ENCODE measurements at places on chromosomes 2 and 18.

DNA sequence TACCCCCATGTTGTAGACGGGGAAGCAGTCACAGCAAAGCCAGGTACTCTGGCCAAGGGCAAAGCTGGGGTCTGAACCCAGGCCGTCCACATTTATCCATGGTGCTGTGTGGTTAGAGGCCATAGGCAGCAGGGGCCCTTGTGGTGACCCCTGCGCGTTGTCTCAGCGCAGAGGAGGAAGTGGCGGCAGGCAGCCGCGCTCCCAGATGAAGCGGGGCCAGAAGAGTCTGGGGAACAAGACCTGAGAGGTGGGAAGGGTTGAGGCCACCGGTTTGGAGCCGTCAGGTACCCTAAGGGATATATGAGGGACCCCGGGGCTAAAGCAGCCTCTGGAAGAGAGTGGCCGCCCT lies 770 bp downstream of the ZNF396 start:
- no peak for DNase-seq

GRCh38 chr2:227164763-227165291 lies 403 bp downstream of the COL4A3 start:
- DNase-seq, result no peak

GRCh38 chr2:51212374-51212773 lies 180.4 kb upstream of the NRXN1 start:
- no peak for DNase-seq

- no peak for DNase-seq
These were observed 155.8 kb downstream of the ZNF516 start for GRCh38 chr18:76339246-76339620.

DNA sequence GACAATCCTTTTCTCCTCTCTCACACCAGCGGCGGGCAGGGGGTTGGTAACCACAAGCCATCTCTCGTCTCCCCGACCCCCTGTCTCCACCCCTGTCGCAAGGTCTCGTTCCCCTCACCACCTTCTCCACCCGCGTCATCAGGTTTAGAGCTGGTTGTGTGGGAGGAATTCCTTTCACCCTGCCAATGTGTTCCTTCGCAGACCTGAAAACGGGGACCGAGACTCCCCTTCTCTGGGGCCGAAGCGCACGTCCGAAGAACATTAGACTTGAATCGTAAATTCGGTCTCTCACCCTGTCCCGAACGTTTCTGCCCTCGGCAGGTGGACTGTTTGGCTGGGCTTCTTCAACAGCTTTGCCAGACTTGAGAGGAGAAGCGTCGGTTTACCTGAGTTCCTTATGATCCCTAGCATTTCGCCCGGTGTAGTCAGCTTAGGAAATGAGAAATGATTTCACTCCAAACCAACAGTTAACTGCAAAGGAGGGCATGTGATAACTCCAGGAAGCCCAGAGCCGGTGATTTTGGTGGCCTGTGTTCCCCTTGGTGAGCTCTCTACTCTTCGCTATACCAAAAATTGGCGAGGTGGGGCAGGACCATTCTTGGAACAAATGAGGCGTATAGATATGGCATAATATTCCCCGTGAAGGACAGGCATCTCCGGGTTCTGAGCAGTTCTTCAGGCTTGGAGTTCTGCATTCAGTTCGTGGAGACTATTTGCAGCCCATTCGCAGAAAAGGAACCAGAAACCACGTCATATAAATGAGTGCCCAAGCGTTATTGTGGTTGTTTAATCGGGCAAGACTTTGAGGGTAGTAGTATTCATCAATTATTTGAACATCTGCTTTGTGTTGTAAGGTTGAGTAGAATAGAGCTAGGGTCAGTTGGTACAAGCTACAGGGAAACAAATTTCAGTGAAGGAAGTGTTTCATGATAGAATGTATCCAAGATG lies 694 bp downstream of the CFAP36 start:
- DNase-seq, result peak; percentile 36

DNA sequence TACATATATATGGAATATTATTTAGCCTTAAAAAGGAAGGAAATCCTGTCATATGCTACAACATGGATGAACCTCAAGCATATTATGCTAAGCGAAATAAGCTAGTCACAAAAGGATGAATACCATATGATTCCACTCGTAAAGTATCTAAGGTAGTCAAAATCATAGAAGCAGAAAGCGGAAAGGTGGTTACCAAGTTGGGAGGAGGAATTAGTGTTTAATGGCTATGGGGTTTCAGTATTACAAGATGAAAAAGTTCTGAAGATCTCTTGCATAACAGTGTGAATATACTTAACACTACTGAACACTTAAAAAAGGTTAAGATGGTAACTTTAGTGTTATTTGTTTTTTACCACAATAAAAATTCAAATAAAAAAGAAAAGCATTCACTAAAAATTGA lies 99.0 kb downstream of the MGAT5 start:
- no peak for DNase-seq

DNA sequence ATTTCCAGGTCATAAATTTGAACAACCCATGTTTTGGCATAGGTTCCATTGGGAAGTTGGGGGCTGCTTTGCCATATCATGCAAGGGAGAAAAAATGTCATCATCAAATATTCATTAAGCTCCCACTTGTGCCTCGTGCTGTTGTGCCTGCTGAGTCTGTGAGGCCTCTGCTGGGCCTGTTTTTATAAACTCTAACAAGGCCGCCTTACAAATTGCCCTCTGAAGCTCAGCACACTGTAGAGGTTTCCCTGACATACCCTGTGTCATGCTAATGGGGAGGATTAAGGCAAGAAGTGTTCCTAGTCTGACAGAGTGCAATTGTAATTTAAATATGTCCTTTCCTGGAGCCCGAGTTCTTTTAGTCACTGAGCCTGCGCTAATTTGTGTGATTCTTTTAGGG lies 17.6 kb downstream of the OSBPL6 start:
- DNase-seq, result no peak

DNA sequence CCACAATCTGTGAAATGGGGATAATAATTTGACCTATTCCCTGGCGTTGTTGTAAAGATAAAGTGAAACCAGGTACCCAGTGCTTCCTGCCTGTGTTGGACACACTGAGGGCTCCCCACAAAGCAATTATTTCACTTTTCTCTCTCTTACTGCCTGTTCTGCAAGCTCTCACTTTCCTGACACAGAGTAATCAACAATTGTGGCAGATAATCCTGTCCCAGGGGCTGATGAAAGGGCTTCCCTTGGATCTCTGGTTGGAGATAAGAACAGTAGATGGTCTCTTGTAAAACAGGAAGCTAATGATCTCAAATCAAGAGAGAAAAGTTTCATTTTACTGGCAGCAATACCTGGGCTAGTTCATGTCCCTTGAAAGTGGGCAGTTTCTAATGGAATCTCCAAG lies 190.4 kb upstream of the EPHA4 start:
- no peak for DNase-seq

- DNase-seq, result peak; percentile 73
These were observed 3.5 kb downstream of the NDUFA10 start for GRCh38 chr2:240021488-240022104.

GRCh38 chr2:234444893-234445292 lies 52.0 kb downstream of the ARL4C start:
- DNase-seq, result no peak

- no peak for DNase-seq
These were observed 156.0 kb downstream of the GBX2 start for GRCh38 chr2:236012155-236012554.

DNA sequence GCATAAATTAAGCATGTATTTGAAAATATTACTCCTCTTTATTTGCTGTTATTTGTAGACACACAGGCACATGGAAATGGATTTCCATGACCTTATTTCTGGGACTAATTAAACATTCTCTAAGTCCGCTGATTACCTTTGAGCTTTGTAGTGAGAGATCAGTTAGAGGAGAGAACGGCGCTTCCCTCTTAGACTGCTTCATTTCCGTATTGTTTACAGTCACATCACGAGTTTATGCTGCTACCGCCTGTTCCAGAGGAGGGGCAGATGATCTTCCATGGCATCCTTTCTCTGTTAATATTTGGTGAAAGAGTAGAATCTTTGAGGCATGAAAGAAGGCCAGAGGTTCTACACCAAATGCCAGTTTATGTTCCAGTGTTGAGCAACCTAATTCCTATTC lies 404.4 kb downstream of the TRIB2 start:
- DNase-seq, result no peak

- no peak for DNase-seq
These were observed 625.6 kb upstream of the CDH2 start for GRCh38 chr18:28802546-28802945.

DNA sequence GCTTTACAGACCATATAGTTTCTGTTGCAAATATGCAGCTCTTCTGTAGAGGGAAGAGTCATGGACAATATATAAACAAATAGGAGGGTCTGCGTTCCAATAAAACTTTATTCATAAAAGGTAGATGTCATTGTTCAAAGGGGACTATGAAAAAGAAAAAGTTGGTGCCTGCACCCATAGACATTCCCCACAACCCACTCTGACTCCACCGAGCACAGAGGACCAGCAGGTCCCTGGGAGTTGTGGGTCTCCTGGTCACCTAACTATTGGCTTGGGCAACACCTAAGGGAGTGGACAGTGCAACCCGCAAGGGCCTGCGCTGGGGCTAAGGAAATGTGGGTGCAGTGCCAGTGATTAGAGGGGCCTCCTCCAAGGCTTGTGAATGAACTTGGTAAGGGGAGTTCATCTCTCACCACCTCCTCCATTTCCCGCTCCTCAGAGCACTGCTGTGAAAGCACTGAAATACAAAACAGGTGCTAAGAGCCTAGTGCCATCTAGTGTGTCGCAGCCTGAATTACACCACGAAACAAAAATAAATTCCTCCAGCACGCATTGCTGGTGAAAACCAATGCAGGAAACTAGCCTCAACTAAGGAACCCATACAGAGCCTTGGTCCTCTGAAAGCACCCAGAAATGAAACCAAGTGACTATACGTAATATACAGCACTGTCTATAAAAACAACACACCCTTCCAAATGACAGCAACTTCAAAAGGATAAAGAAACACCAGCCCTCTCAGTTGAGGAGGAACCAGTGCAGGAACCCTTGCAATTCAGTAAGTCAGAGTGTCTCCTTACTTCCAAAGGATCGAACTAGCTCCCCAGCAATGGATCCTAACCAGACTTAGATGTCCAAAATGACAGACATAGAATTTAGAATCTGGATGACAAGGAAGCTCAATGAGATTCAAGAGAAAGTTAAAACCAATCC lies 166.6 kb downstream of the RNF144A start:
- DNase-seq, result no peak

GRCh38 chr2:33273479-33273878 lies 203.0 kb upstream of the RASGRP3 start:
- no peak for DNase-seq

GRCh38 chr18:22816266-22817176 lies 116.6 kb upstream of the RBBP8 start:
- DNase-seq, result no peak

DNA sequence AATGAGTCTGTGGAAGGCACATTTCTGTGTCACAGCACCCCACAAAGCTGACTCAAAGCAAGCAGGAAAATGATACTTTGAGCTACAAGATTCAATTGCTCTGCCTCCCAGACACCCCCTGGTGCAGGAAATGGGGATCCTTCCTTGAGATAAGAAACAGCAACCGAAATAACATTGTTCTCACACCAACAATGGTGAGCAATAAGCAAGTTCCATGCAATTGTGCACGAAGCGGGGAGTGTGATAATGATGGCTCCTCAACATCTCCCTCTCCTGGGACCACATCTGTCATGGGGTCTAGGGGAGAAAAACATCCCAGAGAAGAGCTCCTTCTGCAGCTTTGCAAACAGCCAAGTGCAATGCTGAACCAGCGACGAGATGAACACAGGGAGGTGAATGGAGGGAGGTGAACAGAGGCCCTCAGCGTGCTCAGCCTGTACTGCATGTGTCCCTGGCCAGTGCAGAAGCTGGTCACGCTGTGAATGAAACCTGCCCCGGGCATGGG lies 67.7 kb downstream of the PDCL3 start:
- DNase-seq, result no peak

- DNase-seq, result no peak
These were observed 29.0 kb downstream of the LGALSL start for GRCh38 chr2:64482765-64483504.

DNA sequence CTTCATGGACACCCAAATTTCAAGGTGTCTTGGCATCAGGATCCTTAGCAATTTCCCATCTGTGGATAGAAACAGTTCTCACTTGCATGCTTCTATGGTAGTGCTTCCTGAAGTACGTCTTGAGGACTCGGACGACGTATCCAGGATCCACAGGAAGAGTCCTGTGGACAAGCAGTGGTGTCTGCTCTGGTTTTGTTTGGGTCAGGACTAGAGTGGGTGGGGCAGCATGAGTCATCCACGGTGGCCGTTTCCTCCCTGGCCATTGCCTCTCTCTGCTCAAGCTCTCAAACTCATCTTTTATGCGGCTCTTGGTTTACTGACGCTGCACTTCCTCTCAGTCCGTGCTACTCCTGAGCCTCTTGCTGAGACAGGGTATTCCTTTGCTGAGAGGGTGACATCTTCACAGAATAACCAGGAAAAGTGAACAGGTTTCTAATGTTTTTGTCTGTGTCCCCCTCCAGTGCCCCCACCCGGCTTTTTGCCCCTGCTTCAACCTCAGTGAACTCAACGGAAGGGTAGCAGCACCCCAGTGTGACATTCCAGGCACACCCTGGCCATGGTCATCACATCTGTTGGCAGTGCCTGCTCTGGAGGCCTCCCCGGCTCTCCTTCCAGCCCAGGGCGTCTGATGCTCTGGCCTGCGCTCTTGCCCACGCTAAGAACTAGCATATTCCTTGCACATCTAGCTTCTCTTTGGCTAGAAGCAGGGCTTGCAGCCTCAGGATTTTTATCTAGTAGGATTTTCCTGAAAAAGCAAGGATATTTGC lies 62.2 kb downstream of the ARMC9 start:
- DNase-seq, result no peak

- DNase-seq, result no peak
These were observed 112.2 kb upstream of the MEIS1 start for GRCh38 chr2:66322506-66323260.

DNA sequence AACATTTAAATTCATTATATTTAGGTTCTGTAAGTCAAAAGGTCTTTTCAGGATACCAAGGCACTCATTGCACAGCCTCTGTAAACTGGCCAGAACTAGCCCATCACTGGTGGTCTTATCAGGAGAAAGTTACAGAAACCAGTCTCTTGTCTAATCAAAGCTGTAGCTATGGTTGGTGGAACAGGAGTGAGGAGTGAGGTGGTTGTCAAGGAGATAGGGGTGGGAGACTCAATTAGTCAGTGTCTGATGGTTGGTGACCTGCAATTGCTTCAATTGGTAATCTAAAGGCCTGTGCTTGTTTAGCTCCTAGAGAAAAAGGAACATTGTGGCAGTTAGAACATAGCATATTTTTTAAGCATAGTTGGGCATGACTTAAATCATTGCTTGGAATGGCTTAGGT lies 458.6 kb upstream of the CDH2 start:
- no peak for DNase-seq

- no peak for DNase-seq
These were observed 3.9 kb downstream of the TP53I3 start for GRCh38 chr2:24080701-24081100.

GRCh38 chr2:3387011-3387410 lies 7.5 kb downstream of the TRAPPC12 start:
- no peak for DNase-seq

GRCh38 chr2:206512999-206513398 lies 69.7 kb downstream of the ADAM23 start:
- DNase-seq, result no peak

GRCh38 chr2:176390276-176391147 lies 121.3 kb downstream of the MTX2 start:
- DNase-seq, result no peak
